Stimulated activated CD4-positive, alpha-beta T cell treated with anti-CD3 and anti-CD28 coated beads, Interleukin-1b, Interleukin-23, amount 100 ng/mL, for 48 hours (primary cell): ENCODE measurements at places on chromosomes 11 and 22.

GRCh38 chr11:66883016-66883965 is 26.4 kb downstream of the LRFN4 start:
- peak; percentile 56 for DNase-seq

- DNase-seq, result no peak
These were observed 406.3 kb downstream of the BUD13 start for GRCh38 chr11:116366451-116366850.

DNA sequence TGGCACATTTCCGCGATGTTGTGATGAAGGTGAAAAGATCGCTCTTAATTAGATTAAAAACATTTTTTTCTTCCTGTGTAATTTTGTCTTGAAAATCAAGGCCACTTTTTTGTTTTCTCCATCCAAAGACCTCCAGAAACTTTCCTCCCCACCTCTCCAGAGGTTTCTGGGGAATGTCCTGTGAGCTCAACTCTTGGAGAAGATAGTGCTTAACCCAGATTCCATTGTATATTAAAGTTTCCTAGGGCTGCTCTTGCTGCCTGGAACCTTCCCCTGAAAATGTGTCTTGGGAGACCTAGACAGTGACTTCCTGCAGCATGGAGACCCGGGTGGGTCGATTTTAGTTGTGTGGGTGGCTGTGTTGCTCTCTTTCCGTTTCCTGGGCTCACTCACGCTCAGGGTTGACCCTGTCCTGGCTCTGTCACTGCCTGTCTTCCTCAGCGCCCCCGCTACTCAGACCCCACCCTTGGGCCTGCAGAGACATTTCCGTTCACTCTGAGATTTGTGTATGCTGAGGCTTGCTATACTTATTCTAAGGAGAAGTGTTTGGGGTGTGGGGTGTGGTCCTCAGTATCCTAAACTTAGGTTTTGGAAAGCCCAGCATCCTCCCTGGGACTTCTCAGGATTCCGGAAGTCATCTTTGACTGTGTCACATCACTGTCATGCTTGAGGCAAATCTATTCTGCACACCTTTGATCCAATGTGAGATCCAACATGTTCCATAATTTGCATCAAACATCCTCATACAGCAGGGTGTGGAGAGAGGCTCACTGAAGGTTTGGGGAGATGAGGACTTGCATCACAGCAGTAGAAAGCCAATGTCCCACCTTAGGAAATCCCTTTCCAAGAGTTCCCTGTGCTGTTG is 47.2 kb downstream of the KCNQ1OT1 start:
- DNase-seq, result no peak

DNA sequence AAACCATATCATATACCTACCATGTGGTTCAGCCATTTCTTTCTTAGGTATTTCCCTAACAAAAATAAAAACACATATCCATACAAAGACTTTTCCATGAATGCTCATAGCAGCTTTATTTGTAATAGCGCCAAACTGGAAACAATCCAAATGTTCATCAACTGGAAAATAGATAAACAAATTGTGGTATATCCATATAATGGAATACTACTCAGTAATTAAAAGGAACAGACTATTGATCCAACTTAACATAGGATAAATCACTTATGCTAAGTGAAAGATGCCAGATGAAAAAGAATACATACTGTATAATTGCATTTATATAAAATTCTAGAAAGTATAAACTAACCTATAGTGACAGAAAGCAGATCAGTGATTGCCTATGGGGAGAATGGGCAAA is 323.3 kb downstream of the BUD13 start:
- no peak for DNase-seq

GRCh38 chr11:74319139-74319816 is 7.8 kb upstream of the P4HA3 start:
- no peak for DNase-seq
